Fibroblast of skin of right biceps (primary cell): ENCODE measurements at places on chromosomes 1 and 21.

GRCh38 chr1:160346958-160347357, 3.8 kb downstream of the NCSTN start:
- no peak for DNase-seq

GRCh38 chr1:221715321-221716169, 26.3 kb downstream of the DUSP10 start:
- DNase-seq, result peak; percentile 61

DNA sequence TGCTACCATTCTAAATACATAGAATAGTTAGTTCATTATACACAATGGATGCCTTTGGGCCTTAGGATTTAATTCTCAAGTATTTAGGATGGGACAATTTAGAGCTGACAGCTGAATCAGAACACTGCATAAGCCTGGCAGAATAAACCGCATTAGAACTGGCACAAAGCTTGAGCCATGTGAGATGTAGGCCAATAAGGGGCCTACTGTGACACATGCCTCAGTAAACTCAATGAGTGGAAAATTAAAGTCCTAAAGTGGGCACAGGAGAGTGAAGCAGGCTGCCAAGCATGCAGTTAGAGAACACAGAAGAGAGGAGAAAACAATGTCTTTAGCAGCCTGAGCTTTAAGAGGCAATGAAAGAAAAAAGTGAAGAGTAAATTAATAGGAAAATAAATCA, 24.3 kb downstream of the SCYL3 start:
- no peak for DNase-seq

DNA sequence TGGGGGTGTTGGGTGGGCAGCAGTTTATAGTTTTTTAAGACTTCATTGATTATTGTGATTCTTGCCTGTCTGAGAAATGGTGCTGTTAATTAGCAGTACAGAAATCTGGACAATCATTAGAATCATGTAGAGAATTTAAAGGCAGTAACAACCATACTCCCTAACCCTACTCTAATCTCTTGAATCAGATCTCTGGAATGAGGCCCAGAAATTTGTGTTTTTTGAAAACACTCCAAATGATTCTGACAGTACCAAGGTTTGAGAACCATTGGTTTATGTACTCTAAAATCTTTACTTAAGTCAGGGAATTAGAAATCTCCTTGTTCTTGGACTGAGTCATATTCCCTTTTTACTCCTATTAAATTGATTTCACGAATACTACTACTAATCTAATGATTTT, 24.0 kb downstream of the FNBP1L start:
- DNase-seq, result peak; percentile 89

DNA sequence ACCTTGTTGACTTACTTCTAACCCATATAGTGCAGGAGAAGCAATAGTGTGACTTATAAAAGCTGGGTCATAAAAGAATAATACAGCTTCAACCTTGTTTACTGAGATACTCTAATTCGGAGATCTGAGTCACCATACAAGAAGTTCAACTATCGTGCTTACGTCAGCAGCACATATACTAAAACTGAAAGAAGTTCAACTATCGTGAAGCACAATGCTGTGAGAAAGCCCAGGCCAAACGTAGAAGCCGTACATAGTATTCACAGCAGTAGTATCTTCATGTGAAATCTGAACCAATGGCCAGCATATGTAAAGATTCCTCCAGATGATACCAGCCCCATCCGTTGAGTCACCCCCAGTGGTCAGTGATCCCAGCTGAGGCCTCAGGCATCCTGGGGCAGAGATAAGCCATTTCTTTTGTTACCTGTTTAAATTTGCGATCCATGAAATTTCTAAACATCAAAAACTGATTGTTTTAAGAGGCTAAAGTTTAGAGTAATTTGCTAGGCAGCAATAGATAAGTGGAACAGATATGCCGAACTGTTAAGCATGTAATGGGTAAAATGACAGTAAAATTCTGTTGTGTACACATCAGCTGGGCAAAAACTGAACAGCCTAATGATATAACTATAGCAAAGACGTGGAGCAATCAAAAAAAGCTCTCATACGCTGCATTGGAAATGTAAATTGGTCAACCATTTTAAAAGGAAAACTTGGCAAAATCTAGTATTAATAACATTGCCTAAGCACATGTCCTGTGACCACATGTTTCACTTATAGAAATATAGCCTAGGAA, 53.9 kb upstream of the SAMD13 start:
- DNase-seq, result peak; percentile 31

GRCh38 chr1:180586671-180587155, 27.9 kb downstream of the OVAAL start:
- peak; percentile 76 for DNase-seq

DNA sequence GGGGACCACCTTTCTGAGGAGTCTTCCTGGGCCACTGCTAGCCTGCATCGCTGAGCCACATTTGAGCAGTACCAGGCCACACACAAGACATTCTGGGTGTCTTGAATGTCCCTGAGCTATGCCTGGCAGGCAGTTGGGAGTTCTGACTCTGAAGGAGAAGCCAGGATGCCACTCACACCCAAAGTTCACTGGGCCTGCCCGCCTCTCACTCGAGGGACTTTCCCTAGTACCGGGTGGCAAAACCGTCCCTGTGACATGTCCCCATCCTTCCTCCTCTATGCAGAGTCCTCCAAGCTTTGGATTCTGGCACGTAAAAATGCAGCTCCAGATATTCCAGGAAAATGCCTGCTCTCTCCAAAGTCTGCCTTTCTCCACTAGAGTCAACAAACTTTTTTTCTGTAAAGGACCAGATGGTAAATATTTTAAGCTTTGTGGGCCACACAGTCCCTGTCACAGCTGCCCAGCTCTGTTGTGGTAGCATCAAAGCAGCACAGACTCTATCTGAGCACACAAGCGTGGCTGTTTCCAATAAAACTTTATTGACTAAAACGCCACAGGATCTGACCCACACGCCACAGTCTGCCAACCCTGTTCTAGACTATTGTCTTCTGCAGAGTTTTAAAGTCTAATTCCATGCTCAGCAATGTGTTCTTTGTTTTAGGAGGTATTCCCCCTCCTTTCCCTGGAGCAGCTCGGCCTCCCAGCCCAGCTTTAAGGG, 19.2 kb upstream of the GUCA2B start:
- no peak for DNase-seq

GRCh38 chr1:154192476-154192875, 576 bp upstream of the TPM3 start:
- no peak for DNase-seq

- DNase-seq, result no peak
Measured at GRCh38 chr1:30998887-30999286, 66.6 kb downstream of the PUM1 start.

GRCh38 chr1:208343226-208343625, 99.0 kb upstream of the PLXNA2 start:
- DNase-seq, result no peak

- DNase-seq, result no peak
Measured at GRCh38 chr1:111439461-111440351, 9.3 kb downstream of the WDR77 start.

- DNase-seq, result no peak
Measured at GRCh38 chr1:6582370-6582769, 2.6 kb downstream of the ZBTB48 start.

- peak; percentile 5 for DNase-seq
Measured at GRCh38 chr21:24294171-24294570, 1313.1 kb downstream of the MRPL39 start.

GRCh38 chr1:183385340-183386144, 32.6 kb downstream of the NMNAT2 start:
- no peak for DNase-seq

DNA sequence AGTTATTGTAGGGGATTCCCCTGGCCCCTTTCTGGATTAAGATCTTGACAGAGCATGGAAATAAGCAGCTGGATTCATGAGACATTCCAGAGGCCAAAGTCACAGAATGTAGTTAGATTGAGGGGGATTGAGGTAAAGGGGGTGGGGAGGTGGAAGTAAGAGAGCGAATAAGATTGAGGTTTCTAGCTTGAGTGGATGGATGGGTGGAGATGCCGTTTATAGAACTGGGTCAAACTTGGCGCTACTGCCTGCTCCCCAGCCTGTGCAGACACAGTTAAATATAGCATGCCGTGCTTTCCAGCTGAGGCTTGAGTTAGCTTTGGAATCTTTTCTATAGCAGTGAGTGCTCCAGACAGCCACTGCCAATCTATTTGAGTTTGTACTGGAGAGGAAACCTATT, 85.7 kb downstream of the DYRK1A start:
- peak; percentile 95 for DNase-seq

GRCh38 chr1:55618199-55618598, 403.0 kb upstream of the USP24 start:
- no peak for DNase-seq

DNA sequence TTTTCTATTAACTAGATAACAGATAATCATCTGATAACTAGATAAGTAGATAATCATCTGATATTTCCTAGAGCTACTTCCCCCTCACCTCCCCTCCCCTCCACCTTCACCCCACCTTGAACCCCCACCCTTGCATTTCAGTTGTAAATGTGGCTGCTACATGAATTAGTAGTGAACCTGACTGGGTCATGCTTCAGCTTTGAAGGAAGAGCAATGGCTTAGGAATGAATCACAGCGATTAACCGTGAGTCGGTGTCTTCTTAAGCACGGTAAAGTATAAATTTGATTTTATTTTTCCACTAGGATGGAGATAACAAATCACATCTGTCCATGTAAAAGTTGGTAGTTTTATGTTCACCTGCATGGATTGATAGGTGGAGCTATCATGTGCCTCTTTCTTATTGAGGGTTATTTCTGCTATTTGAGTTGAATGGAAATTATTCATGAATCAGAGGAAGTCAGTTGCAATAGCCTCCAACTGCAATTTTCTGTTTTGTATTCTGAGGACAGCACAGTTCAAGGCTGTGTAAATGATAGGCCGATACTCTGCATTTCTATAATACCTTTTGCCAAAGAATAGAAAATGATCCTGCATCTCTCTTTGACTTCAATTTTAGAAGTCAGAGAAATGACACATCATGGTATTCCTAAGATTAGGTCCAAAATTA, 235.0 kb downstream of the PTGER3 start:
- DNase-seq, result peak; percentile 3

DNA sequence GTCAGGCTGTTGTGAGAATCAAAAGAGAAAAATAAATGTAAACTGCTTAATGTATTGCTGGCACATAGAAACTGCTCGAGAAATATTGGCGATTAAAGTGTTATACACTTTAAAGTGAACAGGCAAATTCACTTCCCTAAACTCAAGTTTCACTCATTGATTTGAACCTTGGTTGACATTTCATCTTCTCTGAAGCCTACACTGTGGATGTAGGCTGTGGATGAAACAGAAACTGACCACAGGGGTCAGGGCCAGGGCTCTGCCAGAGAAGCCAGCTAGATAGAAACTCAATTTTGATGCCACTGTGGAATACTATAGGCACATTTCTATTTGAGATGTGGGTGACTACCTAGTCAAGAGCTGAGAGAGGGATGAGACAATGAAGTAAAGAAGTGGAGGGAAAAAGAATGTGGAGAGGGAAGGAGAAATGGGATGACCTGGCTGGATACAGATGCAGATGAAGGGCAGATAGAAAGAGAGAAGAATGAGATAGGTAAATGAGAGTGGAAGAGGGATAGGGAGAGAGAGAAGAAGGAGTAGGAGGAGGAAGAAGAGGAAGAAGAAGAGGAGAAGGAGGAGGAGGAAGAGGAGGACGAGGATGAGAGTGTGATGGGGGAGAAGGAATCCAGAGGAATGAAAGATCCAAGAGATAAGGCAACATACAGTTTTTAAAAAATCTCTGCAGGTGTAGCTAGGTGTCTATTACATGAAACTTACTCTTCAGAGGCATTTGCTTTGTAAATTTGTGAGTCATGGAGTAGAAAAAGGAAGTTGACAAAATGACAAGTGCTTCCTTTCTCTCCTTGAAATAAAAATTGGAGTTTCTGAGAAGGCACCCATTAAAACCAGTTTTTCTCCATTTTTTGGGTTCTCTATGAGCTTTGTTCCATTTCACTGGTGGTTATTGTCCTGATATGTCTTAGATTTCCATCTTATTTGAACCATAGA, 17.4 kb upstream of the CD1D start:
- DNase-seq, result no peak

DNA sequence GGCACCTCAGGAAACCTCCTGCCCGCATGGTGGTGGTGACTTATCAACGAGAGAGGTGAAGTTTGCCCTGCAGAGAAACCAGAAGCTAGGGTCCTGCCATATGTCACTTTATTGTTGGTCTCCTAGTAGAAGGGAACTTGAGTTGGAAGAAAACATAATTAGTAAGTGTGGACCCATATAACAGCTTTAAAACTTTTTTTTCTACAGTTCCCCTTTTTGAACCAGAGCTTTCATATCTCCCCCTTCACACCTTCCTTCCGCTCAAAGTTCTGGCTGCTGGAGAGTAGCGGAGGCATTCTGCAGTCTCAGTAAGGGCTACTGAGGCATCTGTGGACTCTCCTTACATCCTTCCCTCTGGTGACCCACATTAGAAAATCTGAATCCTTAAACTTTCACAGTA, 48.9 kb downstream of the PHC2 start:
- no peak for DNase-seq

DNA sequence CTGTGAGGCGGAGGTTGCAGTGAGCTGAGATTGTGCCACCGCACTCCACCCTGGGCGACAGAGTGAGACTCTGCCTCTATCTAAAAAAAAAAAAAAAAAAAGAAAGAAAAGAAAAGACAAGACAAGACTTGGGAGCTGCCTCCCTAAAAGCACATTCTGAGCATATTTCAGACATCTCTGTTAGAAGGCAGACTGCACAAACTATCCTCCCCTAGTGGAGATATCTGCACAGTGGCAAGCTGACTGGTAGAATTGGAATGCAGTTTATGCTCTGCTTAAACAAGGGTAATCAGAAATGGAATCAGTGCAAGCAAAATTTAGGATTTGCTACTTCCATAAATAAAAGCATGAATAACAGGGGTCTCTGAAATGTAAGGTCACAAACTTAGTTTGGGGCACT, 31.8 kb downstream of the GNG4 start:
- peak; percentile 77 for DNase-seq

GRCh38 chr1:235601104-235601503, 48.5 kb downstream of the GNG4 start:
- no peak for DNase-seq

DNA sequence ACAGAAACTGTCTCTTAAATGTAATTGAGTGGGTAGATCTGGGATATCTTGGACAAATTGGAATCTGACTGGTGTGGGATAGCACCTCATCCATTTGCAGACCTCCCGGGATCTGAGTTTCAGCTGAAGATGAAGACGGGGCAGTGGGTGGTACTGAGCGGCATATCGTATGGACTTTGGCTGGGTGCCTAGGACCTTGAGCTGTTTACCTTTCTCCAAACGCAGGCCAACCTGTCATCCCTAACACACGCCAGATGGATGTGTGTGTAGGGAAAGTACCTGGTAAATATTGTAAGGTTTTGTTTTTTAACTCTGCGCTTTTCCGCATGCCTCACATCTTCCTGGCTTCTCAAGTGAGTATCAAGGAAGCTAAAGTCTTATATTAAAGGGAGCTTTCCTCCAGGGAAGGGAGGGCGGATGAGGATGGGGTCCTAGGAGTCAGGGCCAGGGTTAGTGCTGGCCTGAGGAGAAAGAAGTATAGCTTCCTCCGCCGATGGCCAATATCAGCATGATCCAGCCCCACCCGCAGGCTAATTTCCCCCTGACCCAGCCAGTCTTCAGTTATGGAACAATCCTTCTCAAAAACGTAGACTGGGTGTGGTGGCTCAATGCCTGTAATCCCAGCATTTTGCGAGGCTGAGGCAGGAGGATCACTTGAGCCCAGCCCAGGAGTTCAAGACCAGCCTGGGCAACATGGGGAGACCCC, 26.2 kb downstream of the ATP8B2 start:
- DNase-seq, result no peak
